ENCODE measurements at places on chromosomes 2 and 18.

GRCh38 chr2:223469270-223470046, 132.7 kb downstream of the SCG2 start:
- no peak for DNase-seq

GRCh38 chr2:170155022-170155722, 22.8 kb upstream of the MYO3B start:
- peak; percentile 43 for DNase-seq

GRCh38 chr2:79982445-79982844, 322.1 kb downstream of the LRRTM1 start:
- peak; percentile 22 for DNase-seq

GRCh38 chr2:168455645-168456520, at the start of gene CERS6:
Gene CERS6, plus strand, starts transcription at chr2:168456272. Its CDS starts 177 bp downstream, at chr2:168456449.
- DNase-seq = peak; percentile 94

Measured in H7 (cell line).